ENCODE measurements at places on chromosomes 1 and 21.

- no peak for DNase-seq
Observed at GRCh38 chr1:16013220-16013907, 4.5 kb downstream of the HSPB7 start.

DNA sequence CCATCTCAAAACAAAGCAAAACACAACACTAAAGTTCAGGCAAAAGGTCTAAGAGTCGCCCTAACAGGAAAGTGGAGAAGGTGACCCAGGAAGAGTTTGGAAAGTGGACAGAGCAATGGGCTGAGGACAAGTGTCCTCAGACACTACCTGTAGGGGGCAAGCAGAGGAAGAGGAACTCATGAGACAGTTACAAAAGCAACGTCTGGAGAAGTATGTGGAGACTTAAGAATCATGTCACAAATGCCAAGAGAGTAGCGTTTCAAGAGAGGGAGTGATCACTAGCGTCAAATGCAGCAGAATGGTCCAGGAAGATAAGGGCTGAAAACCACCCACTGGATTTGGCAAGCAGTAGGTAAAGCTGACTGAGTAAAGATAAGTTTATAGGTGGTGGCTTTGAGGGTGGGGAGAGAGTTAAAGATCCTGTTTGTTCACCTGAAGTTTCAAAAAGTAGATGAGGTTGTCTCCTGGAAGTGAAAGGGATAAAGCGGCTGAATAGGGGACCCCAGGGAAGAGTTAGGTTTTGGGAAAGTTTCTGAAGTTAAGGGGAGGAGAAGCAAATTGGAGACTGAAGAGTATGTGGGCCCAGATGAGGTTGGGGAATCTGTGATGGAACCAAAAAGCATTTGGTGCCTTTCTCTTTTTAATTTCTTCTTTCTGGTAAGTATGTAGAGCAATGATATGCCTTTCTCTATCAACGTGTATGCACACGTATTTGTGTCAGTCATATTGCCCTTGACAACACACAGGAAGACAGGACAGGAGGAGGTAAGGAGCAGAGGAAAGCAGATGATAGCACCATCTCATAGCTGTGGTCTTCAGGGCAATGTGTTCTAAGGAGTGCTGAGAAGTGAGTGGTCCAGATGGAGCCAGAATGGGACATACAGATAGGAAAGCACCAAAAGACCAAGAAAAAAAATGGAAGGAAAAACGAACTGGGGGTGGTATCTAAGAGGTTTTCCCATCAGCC, 3.1 kb downstream of the BSDC1 start:
- no peak for DNase-seq

DNA sequence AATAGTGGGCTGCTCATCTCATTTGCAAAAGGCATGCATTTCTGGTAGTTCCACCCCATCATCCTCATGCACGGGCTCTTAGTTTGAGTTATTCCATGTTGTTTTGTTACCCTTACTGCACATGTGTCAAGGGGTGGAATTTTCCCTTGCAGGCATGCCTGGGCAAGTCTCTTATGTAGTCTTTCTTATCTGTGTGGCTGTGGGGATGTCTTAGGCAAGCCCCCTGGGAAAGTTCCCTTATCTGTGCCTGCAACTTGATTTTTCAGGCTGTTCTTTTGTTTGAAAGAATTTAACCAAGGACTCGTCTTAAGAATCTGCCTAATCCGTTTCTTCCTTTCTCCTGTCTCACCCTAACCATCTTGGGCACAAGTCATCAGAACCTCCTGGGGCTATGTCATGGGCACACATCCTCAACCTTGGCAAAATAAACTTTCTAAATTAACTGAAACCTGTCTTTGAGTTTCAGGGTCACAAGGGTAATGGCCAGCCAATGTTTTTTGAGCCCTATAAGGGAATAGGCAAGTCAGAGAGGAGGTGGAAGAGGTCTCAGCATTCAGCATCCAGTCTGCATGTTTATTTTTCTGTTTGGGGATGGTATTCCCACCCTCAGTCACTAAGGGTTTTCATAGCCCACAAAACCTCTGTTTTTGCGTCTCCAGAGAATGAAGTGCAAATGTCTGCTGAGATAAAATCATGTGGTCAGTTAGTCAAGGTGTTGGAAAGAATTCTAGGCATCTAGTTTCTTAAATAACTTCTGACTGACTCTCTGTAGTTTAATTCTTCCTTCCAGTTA, 579.7 kb downstream of the PLA2G4A start:
- no peak for DNase-seq

GRCh38 chr1:11682799-11683198, 1.9 kb upstream of the MAD2L2 start:
- no peak for DNase-seq

- no peak for DNase-seq
Observed at GRCh38 chr1:37478890-37479254, 4.5 kb downstream of the ZC3H12A start.

DNA sequence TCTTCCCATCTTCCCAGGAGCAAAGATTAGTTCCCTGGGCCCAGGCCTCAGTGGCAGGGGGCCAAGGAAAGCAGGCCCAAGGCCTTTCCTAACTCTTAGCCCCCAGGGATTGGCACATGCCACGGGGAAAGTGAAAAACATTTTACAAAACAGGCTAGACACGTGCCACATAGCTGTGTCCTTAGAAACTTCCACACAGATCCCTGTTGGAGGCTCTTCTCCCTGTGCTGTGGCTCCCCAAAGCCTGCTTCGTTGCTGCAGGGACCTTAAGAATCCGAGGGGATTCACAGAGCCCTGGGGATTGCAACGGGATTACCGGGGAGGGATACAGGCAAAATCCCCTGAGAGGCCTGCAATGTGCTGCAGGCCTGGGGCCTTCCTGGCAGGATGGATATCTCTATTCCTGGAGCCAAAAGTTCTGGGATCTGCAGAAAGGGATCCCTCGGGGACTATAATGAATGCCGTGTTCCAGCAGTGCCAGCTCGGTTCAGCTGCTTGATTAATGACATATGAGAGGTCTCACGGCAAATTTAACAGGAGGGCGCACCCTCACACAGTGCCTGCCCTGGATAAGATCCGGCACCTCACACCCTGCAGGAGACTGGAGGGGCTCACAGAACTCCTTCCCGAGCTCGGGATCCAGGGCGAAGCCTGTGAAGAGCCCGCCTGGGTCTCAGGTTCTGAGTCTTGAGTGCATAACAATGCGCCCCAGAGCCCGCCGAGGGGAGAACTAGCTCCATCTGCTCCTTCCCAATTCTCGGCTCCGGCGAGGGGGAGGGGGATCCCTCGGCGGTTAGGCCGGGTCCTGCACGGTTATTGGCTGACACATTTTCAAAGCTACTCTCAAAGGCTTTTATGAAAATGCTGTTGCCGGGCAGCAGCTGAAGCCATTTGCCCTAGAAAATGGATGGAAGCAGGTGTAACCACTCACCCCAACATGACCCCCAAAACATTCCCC, 15.3 kb upstream of the RGS8 start:
- no peak for DNase-seq

GRCh38 chr1:52070704-52071103, 14.6 kb downstream of the BTF3L4 start:
- no peak for DNase-seq

DNA sequence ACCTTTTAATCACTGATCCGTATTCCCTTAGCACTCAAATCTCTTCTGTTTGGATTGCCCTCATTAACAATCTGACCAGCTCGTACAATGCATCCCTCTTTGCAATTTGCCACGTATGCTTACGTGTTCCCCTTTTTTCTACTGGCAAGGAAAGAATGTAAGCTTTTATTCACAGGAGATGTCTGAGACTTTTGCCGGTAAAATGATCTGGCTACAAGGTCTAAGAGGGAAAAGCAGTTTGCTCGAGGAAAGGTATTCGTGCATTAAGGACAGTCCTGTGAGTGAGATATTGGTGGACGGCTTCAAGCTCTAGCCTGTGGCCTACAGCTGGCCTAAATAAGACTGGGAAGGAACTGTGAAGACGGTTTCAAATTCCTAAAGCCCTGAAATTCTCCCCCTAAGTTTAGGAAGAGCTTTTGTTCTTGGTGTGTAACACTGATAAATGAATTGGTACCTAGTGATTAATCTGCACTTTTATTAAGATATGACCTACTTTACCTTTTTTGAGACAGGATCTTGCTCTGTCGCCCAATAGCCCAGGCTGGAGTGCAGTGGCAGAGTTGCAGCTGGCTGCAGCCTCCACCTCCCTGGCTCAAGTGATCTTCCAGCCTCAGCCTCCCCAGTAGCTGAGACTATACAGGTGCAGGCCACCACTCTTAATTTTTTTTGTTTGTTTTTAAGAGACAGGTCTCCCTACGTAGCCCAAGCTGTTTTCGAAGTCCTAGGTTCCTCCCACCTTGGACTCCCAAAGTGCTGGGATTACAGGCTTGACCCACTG, 895 bp upstream of the UBR4 start:
- peak; percentile 51 for DNase-seq

- DNase-seq = peak; percentile 83
Observed at GRCh38 chr1:235417086-235417697, 50.0 kb downstream of the TBCE start.

GRCh38 chr21:39319814-39320332, 6.4 kb upstream of the BRWD1 start:
- no peak for DNase-seq

GRCh38 chr1:151511636-151512215, 539 bp downstream of the CGN start:
- DNase-seq = no peak

DNA sequence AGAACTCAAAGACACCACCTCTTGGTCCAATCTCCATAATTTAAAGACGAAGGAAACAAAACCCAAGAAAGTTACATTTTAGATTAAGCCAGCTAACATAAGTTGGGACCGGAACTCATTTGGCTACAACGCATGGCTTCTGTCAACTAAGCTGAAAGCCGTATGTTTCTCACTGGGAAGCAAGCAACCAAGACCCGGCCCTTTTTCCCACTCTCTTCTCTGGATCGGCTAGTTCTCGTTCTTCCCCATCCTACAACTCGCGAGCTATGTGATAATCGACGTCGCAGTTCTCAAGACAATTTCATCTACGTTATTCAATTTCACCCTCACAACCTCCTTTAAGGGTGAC, 601 bp downstream of the CCT8 start:
- no peak for DNase-seq

DNA sequence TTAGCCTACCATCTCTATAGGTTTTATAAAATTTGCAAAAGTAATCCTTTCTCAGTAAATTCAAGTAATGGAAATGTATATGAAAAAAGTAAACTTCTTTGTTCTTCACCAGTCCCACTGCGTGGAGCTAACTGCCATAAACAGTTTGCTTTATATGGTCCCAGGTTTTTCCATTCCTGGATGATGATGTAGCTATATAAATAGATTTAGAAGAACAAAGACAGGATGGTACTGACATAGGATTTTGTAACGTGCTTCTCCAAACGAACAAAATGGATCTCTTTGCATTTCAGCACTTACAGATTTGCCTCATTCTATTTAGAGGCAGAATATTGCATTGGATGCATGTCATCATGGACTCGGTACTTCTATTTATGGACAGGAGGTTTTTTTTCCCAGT, 57.3 kb downstream of the SMYD2 start:
- no peak for DNase-seq

DNA sequence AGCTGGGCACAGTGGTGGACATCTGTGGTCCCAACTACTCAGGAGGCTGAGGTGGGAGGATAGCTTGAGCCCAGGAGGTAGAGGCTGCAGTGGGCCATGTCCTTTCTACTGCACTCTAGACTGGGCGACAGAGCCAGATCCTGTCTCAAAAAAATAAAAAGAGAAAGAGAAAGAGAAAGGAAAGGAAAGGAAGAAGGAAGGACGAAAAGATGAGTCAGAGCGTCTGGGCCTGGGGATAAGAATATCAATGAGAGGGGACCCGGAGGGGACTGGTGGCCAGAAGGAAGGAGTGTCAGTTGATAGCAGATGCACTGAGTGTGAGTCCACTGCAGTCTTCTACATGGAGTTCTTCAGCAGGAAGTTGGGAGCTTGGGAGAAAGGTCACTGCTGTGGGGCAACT, 75.6 kb downstream of the SYT6 start:
- DNase-seq = no peak
